Neural crest cell (in vitro differentiated cells): ENCODE measurements at places on chromosomes 1 and 21. TPM values are rescaled to one million over a fixed set of nuclear protein-coding genes. Genes with fewer than 3 reads are reported as not detected.
A peak's percentile ranks its signal among the peaks of the same experiment; 100 is the strongest.

DNA sequence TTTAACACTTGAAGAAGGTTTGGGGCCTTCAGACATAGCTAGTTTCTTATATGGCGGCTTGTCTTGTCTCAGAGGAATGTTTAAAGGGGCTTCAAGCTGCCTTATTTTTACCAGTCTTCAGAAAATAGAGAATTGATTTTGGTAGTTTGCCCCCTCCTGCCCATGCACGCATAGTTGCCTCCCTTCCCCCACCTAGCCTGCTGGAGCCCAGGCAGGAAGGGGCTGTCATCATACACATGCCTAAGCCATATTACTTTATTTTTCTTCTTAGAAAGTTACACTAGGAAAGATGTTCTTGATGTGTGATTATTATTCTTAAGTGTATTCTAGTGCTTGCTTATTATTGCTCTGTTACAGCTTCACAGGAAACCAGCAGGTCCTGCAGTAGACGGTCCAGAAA lies 18.3 kb downstream of the PBX1 start:
- no peak for DNase-seq

DNA sequence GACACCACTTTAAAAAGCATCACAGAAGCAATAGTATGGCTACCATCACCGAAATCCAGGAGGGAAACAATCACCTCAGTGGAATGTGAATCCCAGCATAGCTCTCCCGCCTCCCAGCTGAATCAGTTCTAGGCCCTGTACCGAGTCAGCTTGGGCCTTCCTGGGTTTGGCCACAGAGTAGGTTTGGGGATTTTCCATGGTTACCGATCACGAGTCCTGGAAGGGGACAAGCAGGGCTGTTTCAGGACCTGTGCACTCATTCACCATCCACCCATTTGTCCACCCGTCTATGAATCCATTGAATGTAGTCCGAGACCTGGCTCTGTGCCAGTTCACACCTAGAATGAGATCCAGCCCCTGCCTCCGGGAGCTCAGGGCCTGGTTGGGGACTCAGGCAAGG lies 94.2 kb downstream of the ARHGEF10L start:
- no peak for DNase-seq

The RNU1-4 gene
- 2,478 and 3,042 TPM in 2 replicates for total RNA-seq

DNA sequence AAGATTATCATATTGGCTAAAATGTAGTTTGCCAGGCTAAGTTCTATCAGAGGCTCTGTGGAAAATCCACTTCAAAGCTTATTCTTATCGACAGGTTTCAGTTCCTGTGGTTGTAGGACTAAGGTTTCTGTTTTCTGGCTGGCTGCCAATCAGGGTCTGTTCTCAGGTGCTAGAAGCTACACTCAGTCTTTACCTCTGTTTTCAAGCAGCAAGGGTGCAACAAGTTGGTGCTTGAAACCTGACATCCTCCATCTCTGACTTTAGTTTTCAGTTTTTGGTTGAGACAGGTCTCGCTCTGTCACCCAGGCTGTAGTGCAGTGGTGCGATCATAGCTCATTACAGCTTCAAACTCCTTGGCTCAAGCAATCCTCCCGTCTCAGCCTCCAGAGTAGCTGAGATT lies 15.3 kb upstream of the TMCO2 start:
- no peak for DNase-seq

GRCh38 chr1:206949208-206949607 lies 2.9 kb upstream of the PIGR start:
- DNase-seq: no peak

The IFNLR1 gene
- 0.11 and 0.21 TPM in 2 replicates for total RNA-seq

The C8B gene
- total RNA-seq: not detected in 2 replicates

DNA sequence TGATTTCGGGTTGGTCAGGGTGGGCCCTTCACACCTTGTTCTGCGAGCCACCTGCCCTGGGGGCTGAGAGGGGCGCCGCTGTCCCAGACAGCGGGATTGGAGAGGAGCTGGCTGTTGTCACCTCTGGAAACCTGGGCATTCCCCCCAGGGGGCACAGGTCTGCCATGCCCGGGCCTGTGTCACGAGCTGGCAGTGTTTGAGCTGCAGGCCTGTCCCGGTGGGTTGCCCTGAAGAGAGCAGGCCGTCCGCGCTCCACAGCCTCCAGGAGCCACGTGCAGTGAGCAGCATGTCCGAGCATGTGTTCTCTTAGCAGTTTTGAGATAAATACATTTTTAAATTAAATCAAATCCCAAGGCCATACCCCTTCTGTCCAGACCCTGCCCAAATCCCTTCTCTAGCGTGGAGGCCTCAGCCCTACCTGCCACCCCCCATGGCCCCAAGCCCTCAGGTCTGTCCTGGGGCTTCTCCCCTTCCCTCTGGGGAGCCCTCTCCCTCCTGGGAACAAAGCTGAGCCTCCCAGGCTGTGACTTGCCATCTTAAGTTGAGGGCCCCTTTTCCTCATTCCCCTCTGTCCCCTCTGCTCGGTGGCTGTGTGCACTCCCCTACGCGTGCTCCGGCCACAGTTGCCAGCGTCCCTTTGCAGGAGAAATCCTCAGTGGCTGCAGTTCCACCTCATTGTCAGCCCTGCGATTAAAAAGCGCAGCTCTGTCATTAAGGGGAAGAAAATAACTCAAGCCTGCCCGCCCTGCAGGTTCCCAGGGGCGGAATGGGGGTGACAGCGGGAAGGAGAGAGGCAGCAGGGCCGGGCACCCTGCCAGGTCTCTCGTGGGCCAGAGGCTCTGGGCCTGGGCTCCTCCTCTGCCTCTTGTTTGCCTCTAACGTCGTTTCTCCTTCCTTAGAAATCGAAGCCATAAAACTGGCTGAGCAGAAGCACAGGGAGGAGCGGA lies 26.6 kb downstream of the SLX9 start:
- DNase-seq: no peak

- no peak for DNase-seq
These were observed 769 bp downstream of the GALE start for GRCh38 chr1:23799570-23800399.

DNA sequence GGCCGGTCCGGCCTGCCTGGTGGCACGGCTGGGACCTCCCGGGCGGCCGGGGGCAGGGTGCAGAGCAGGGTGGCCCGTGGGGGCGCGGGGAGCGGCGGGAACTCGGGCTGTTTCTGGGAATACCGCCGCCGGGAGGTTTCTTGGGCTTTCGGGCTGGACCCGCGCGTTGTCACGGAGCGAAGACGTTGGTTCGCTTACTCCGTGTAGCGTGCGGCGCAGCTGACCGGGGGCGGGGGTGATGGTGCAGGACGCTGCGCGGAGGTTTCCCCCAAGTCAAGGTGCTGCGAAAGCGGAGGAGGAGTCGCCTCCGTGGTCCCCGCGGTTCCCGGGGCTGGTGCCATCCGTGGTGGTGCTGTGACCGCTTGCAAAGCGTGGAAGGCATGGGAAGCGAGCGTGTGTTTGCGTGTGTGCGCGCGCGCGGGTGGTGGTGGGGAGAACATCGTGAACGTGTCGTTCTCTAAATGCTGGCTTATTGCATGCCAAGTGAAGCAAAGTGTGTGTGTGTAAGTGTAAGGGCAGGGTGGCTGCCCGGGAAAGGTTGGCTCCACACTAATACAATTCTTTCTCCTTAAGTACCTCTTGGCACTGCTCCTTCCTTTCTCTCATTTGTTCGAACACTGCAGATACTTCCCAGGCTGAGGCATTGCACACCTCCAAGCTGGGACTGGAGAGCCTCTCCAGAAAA lies 1.1 kb downstream of the RYR2 start:
- peak; percentile 4 for DNase-seq

DNA sequence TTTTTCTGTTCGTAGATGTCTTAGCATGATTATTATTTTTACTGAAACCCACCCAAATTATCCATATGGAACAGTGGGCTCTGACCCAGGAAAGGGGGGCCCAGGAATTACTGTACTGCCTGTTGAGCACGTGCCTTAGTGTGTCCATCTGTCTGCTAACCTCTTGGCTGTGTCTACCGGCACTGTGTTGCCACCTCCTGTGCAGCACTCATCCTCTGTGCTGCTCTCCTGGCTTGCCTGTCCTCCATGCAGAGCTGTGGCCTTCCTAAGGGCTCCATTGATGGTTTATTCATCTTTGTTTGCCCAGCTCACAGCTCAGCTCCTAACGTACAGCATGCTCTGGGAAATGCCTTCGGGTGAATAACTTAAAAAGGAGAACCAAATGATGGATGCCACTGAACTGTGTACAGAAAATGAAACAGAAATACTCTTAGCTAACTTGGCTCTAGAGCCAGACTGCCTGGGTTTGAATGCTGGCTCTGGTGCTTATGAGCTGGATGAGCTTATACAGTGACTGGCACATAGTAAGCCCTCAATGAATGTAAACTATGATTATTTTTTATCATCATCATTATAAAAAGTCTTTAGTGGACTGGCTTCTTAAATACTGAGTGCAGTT lies 11.4 kb upstream of the RPTN start:
- no peak for DNase-seq

DNA sequence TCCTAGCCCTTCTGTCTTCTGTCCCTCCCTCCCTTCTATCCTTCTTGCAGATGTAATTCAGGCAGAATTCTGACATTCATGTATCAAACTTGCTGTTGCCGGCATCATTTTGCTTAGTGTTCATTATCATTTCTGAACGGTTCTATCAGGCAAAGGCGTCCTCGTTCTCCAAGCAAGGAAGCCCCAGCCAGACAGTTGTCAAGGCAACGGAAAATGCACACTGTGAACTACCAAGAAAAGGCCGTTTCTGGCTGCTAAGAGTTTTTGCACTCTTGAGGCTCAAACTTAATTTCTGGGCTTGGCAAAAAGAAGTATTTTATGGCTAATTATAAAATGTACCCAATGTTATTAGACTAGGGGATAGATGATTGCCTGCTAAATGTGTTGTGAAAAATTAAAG lies 164.7 kb upstream of the KCNJ15 start:
- no peak for DNase-seq
